ENCODE measurements at places on chromosomes 7 and 10.
A peak's percentile ranks its signal among the peaks of the same experiment; 100 is the strongest.

GRCh38 chr10:71693377-71693776 is 26.2 kb downstream of the C10orf105 start:
- DNase-seq = no peak

GRCh38 chr7:81693080-81693479 is 76.8 kb downstream of the HGF start:
- DNase-seq = no peak

- DNase-seq = no peak
These were observed 110.5 kb downstream of the CPEB3 start for GRCh38 chr10:92180399-92180798.

DNA sequence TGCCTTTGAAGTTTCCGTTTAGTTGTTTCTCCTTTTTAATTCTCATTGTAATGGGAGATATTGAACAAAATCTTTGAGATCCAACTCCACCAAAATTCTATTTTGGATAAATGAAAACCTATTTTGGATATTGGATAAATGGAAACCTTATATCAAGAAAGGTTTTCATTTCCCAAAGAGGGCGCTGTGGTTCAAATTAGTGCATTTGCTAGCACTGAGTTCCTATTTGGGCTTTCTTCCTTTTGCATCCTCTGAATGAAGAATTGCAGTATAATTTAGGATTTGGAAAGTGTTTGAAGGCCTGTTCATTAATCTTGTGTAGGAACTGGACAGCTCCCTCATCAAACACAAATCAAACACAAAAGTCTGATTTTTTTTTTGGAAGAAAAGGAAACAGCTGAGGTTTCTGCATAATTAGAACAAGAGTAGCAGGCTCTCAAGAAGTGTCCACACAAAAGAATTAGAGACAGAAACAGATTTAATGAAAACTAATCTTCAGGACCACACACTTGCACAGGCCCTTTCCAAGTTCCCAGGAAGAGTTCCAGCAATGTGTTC is 80.8 kb upstream of the KLF14 start:
- DNase-seq = no peak

GRCh38 chr10:130354976-130355795 is 219.0 kb downstream of the GLRX3 start:
- DNase-seq = no peak

- no peak for DNase-seq
These were observed 18.5 kb downstream of the AKR1B15 start for GRCh38 chr7:134567368-134567767.

DNA sequence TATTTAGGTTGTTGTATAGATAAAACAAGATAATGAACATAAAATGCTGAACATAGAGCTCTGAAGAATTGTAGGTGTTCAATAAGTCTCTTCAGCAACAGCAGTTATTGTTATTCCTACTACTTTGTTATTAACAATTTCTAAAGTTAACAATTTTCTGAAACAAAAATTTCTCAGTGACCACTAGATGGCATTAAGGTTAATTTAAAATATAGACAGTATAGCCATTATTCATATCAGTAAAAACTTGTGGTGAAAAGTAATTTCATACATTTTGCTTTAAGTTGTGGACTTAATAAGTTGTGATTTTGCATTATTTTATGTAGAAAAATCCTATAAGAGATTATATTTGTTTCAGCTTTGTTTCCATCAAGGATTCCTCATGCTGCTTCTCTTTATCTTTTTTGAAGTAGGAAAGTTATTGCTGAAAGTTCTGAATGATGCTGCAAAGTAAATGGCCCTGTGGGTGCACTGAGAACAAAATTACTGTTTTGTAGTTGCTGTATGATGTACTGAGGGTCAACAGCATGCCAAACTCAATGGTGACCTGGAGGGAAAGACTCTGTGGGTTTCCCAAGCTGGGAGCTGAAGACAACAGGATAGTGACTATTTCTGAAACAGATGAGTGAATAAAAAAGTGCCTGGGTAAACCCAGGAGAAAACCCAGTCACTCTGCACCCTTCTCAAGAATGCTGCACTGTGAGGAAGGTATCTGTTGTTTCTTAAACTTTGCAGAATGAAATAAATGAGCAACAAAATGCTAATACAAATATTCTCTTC is 253.6 kb downstream of the KIF20B start:
- DNase-seq = no peak

GRCh38 chr7:7862393-7862792 is 106.2 kb upstream of the GLCCI1 start:
- no peak for DNase-seq

DNA sequence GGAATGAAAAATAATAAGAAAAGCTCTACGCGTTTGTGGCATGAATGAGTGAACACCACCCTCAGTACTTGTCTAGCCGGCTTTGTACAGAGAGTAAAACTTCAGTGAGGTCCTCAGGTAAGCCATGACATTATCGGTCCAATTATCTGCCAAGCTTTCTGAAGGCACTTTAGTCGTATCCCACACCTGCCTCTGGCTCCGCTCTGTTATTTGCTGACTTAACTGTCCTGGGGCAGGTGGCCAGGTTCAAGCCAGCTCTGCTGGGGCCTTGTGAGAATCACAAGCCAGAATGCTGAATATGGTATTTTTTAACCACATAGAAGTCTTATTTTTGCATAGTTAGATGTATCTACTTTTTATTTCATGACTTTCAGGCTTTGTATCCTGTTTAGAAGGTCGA is 66.0 kb upstream of the FHIP2A start:
- no peak for DNase-seq

- DNase-seq = no peak
These were observed 47.7 kb downstream of the VIPR2 start for GRCh38 chr7:159096736-159097581.

DNA sequence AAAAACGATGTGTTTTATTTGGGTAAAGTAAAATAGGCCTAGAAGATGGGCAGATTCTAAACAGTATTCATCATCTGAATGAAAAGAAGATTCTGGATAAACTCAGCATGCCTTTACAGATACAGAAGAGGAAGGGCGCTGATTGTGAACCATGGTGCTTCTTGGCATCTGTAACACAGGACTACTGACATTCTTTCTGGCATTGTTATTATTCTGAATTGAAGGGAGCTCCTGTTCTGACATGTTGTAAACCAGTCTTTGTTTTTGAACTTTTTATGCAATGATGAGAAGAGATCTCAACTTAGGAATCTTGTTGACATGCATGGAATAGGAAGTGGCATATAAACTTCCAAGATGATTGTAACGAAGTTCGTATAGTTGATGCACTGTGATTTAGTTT is 13.5 kb downstream of the RPA3 start:
- no peak for DNase-seq

DNA sequence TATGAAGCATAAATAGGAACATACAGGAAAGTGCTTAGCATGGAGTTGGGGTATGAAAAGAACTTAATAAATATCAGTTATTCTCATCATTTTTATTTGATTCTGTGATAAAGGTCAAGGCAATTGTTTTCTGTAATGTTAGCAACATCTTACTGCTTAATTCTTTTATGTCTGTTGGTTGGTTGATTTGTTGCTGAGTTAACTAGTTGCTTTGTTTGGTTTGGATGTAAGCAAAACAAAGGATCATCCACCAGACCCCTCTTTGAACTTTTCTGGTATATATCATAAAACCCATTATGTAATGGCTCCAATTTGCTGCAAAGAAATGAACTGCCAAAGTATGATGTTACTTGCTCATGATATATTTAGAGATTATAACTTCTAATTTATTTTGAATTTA is 44.5 kb downstream of the CH25H start:
- DNase-seq = no peak

DNA sequence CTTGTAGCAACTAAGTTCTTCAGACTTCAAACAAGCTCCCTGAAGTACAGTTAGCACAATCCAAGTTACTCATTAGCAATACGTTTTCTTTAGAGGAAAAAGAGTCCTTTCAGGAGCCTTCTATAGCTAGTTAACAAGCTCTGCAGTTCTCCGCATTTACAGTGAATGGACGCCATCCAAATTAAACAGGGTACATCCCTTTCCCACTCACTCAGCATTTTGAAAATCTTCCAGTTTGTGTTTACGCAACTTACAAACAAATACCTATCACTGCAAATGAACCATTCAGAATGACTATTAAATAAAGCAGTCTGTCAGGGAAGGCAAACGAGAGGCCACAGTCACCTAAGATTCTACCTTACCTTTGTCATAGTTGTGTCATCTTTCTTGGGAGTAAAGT is 84.5 kb downstream of the RNF32 start:
- DNase-seq = no peak

- DNase-seq = no peak
These were observed 4.3 kb downstream of the SNX8 start for GRCh38 chr7:2309889-2310331.

DNA sequence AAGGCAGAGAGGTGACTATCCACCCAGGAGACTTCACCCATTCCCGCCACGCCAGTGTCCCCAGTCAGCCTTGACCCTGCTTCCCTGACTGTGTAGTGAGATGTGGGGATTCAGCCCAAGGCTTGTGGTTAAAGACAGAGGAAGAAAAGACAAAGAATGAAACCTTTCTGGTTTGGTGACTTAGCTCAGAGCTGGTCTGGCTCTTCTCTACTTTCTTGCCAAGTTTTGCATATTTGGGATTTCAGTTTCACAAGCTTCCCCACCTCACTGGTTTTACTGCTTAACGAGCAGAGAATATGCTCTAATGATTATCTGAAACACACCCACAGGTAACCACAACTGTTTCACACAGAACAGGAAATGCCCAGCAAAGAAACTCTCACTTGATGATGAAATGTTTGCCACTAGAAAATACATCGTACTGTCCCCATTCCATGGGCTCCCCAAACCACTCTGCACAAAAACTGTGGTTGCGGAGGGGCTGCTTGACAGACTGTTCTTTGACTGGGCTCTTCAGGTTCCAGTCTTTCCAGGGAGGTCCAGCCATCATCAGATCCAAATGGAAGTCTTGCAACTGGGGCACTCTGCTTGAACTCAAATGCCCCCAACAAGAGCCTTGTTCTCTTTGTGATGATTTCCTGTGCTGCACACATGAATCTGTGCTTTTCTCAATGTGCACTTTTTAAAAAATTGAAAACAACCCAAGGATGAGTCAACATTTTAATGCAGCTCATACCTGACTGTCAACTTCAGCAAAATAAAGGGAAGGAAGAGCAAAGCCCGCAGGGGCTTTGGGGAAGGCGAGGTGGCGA is 95.5 kb downstream of the CTBP2 start:
- no peak for DNase-seq

DNA sequence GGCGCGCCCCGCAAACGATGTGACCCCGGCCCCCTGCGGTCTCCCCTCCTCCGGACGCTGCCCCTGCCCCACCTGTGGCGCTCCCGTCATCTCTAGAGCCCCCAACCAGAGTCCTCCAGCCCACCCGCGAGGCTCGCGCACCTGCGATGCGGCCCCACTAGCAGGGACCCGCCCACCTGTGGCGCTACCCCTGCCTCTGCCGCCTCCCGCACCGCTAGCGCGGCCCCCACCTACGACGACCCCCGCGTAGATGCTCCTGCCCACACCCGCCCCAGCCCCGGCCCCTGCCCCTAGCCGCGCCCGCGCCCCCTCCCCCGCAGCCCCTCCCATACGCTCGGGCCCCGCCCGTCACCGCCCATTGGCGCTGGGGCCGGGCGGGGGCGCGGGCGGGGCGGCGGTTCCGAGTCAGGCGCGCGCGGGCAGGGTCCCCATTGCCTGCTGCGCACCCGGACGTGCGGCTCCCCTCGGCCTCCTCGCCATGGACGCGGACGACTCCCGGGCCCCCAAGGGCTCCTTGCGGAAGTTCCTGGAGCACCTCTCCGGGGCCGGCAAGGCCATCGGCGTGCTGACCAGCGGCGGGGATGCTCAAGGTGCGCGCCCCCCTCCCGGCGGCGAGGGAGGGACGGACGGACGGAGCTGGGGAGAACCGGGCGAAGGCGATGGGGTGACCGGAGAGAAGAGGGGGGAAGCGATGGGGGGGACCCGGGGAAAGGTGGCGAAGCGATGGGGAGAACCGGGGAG is at the start of gene PFKP:
Gene PFKP (plus strand): TSS at position 431 of the 741 bp plus-strand sequence. CDS start 48 bp downstream, at position 479.
- DNase-seq = peak; percentile 43

DNA sequence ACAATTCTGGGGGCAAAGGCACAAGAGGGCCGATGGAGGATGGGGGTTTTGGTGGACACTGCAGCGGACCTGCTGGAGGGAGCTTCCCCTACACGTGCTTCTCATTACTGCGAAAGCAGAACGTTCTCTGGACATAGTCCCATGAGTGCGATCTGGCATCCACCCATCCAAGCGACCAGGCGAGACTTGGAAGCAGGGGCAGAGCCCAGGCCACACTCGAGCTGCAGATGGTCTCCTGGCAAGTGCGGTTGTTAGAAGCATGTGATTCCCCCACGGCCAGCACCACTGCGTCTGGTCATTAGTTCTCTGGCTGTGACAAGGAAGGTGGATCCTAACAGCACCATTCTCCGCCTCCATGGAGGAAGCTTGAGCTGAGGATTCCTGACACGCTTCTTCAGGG is 118.4 kb upstream of the TCERG1L start:
- DNase-seq = no peak

DNA sequence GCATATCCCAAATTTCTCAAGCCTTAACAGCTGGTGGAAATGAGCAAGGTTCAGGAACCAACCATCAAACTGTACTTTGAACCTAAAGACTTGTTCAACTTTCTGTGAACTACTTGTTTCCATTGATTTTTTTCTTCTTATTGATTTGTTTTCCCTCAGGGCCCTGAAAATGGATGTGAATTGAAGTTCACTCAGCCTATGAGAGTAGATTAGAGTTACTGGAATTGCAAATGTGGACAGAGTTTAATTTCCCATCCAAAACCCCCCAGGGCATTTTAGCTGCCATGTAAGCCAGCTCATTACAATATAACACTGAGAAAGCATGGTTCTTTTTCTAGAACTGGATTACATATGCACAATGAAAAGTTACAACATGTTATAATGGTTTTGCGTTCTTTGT is 1105.7 kb downstream of the REEP3 start:
- DNase-seq = no peak

GRCh38 chr7:32326078-32326477 is 164.1 kb downstream of the LSM5 start:
- DNase-seq = no peak

DNA sequence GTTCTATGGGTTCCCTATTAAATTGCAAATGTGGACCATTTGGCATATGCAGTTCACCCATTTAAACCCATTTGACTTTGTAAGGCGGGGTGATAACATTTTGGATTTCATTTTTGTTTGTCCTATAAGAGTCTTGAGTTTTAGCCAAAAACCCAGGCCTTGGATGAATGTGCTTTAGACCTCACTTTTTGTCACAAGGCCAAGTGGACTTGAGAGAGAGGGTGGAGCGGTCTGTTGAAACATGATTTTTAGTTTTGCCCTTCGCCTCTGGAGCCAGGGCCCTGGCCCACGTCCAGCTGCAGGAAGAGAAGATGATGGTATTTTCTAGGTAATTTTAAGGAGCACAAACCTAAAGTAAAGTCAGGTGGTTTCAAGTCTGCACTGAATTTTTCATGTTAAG is 260.1 kb downstream of the SLC25A13 start:
- no peak for DNase-seq

GRCh38 chr10:110023785-110024465 is 16.1 kb downstream of the ADD3 start:
- DNase-seq = no peak

Measured in activated gamma-delta T cell treated with anti-CD3 and anti-CD28 coated beads, Interleukin-2, amount 50 U/mL, for 16 hours (primary cell).